ENCODE measurements at places on chromosomes 2 and 18.

- DNase-seq, result no peak
Observed at GRCh38 chr2:157324331-157324843, 1.2 kb downstream of the ERMN start.

DNA sequence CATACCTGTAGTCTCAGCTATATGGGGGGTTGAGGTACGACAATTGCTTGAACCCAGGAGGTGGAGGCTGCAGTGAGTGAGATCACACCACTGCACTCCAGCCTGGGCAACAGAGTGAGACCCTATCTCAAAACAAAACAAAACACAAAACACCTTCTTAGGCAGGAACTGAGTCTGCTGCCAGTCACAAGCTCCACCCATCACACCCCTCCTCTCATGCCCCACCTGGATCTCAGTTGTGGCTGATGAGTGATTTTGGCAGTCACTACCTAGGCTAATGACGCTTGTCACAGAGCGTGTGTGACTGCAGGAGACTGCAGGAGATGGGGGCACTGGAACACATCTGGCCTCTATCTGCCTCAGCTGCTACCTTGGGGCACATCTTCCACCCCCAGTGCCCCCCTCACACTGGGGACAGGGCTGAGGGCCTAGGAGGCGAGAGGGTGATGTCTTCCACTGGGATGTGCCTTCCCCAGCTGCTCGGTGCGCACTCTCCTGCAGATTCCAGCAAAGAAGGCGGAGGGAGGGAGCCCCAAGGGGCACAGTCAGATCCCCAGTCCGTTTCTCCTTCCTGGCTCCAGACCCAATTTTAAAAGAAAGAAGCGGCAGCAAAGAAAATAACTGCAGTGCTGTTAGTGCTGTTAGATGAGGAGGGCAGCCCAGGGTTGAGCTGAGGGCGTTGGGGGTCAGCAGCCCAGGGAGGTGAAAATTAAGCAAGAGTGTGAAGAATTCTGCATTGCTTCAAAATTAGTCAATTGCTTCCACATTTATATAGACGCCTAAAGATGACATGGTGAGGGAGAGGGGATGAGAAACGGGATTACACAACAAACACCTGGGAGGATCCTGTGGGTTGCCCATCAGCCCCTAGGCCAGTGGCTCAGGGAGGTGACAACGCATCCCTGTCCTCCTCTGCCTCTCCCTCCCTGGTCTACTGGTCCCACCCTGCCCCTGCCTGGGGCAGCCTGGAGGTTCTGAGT lies 143.6 kb upstream of the HAAO start:
- DNase-seq, result no peak

DNA sequence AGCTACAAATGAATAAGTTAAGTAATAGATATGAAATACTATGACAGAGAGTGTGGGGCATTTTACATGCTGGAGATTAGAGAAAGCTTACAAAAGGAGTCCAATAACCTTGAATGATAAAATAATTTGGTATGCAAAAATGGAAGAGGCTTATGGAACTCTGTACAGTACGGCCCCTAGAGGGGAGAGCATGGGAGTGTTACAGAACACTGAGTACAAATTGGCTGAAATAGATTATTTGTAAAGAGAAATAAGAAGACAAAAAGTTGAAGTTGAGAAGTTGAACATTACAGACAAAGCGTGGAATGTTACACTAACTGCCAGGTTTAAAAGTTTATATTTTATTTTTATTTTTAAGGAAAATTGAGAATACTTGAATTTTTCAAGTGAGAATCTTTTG lies 192.1 kb upstream of the DOK6 start:
- no peak for DNase-seq

DNA sequence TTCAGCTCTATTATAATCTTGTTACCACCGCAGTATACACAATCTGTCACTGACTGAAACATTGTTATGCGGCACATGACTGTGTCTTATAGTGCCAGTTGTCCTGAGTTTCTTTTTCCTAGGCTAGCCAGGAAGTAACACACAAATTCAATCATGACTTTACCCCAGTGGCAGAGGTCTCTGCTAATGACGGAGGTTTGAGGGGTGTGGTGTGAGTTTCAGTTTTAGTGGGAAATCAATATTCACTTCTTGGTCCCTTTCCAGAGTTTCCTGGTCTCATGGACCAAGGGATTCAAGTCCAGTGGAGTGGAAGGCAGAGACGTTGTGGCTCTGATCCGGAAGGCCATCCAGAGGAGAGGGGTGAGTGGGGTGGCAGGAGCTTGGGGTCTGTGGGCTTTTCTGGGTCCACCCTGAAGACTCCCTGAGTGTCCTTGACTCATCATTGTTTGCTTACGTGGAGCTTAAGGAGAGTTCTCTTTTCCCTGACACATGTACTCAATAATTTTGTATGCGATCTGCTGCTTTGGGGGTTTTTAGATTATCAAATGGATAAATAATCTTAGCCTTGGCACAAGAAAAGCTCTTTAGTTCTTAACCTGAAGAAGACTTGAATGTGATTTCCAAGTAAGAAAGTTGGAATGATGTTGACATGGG lies 39.2 kb downstream of the HK2 start:
- no peak for DNase-seq

GRCh38 chr2:180577567-180577966 lies 402.8 kb upstream of the UBE2E3 start:
- DNase-seq, result no peak

DNA sequence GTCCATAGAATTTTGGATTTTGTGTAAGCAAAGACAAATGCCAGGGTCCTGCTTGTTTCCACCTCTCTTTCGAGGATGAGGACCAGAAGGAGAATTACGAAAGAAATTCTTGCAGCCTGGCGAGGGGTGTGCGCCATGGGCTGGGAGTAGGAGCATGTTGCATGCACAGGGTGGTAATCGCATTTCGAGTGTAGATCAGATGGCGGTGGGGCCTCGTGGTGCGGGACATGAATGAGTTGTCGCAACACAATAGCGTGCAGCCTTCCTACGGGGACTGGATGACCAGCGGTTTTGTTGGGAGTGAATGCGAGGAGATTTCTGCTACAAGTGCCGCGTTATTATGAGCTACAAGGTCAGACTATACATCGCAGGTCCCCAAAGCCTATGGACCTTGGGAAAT lies 4.2 kb upstream of the EN1 start:
- DNase-seq, result no peak

DNA sequence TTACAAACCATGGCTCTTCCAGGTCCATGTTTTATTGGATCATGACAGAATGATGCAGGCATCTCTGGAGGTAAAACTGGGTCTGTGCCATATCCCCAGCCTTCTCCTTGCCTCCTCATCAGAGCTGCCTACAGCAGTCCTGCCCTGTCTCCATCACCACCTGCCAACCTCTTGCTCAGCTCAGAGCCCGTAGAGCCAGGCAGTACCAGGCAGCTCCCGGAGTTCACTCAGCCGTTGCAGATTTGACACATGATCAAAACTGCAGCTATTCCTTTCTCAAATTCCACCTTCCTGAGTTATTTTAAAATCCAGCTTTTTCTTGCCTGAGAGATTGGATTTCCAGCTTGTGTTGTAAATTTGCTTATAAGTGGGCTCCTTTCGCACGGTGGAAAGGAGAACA lies 218.2 kb upstream of the CELF4 start:
- DNase-seq, result no peak

- no peak for DNase-seq
Observed at GRCh38 chr2:59266453-59266852, 1025.3 kb upstream of the FANCL start.

DNA sequence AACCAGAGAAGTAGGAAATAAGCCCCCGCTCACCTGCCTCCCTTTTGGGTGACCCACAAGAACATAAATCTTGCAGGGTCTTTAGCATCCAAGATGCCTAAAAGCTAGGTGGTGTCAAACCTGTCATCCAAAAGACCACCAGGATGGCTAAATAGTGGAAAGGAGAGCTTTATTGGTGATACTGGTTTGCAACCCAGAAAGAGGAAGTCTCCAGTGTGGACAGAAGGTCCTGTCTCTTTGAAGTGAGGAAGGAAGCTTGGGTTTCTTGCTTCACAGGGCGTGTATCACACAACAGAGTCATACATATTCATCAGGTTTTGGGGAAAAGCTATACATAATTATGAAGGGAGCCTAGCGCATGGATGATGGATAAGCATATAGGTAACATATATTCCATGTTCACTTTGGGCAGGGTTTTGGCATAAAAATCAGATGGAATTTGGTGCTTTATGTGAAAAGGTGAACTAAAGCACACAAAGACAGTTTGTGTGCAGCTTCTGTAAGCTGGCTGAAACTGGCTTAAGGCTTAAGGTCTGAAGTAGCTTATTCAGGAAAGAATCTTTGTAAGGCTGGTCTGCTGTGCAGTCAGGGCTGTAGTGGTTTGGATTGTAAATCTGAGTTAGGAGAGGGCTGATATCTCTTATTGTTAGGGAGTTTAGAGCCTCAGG lies 102.2 kb upstream of the MSH2 start:
- no peak for DNase-seq

DNA sequence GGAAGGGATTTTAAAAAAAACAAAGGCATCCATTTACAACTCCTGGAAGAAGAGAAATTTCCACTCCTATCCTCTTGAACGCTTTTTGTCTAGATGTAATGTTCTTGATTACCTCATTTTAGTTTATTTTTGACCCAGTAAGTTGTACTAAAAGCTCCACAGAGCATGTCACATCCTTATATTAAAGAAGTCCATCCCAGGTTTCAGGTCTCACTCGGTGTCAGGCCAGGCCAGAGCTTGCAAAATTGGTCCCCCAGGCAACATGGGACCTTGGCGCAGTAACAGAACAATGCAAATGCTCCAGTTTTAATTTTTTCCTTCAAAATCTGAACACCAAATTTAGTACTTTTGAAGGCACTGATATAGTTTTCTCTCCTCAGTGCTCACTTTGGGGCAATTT lies 218.4 kb upstream of the REV1 start:
- no peak for DNase-seq

GRCh38 chr18:12271376-12272235 lies 17.4 kb downstream of the CIDEA start:
- no peak for DNase-seq

DNA sequence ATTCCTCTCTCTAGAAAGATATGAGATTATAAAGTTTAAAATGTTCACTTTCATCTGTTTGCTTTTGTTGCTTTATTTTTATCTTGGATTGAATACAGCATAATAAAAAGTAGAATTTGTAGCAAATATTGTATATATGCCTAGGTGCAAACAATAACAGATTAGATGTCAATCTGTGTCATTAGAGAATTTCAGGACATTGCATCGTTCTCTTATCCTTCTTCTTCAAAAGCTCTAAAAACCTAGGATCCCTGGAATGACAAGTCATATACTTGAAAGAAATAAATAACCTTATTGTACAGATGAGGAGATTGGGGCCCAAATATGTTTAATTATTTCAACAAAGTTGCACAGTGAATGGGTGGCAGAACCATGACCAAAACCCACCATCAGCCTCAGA lies 102.8 kb upstream of the BZW1 start:
- DNase-seq, result no peak

DNA sequence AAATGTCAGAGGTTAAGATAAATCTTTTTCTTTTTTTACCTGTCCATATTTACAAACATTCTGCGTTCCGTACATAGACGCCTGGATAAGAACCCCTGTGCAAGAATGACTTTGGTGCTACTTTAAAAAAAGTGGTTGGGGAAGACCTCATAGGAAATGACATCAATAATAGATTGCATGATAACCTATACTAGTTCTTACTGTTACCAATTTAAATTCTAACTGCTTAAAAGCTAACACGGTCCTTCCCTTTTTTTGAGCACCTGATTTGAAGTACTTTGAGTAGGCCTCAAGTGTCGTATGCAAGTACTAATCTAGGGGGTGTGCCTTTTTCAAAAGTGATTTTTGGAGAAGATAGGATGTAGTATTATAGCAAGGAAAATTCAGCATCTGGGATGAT lies 2.1 kb downstream of the SLC39A10 start:
- DNase-seq, result peak; percentile 9

DNA sequence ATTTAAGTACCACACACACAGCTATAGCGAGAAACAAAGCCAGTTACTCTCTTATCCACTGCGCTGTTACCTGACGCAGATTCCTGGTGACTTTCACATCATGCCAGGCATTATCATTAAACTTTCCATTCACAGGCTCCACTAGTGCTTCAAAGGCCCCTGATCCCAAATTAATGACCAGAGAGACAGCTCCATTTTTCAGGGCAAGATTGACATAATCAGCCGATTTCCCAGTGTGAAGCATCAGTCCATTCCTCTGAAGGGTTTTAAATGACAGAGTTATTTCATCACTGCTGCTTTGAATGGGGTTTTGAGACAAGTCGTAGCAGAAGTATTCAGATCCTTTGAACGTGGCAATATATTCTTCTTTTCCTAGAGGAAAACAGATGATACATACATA lies 408.7 kb downstream of the NRXN1 start:
- DNase-seq, result no peak

DNA sequence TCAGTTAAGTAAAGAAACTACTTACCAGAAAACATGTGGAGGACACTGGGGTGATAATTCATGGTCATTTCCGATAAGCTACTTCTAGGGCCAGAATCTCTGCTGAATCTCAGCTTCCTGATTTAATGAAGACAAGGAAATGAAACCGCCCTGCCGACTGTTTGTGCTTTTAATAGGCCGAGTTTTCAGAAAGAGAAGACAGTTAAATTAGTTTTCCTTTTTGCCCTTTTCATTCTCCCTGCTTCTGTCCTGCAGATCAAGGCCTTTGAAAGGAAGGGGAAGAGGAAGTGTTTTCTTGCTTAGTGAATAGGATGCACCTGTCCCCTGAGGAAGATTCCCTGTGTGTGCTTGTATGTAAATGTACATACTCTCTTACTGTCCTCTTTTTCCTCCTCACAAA lies 126.6 kb downstream of the SH3RF3 start:
- DNase-seq, result no peak

DNA sequence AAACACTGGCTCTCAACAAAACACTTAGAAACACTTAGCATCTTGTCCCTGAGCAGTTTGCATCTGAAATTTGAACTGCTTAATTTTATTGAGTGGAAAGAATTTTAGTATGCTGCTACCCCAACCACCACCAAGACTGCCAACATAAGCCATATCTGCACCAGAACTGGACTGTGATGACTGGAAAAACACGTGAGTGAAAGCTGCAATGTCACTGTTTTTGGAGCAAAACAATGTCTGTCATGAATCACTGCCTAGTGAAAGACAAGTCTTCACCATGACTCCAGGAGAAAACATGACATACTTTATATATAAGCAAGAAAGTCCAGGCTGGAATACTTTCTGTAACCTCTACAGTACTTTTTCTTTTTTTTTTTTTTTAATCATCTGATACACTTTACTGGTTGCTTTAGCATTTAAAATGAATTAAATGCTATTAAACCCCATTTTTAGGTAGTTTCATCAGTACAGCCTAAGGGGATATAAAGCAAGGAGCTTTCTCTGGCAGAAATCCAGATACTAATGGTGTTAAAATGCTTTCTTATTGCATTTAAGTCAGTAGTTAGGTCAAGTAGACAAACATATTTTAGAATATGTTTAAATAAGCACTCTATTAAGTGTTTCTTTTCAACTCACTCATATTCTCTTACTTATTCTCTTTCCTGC lies 2129.4 kb upstream of the PIK3C3 start:
- no peak for DNase-seq

- no peak for DNase-seq
Observed at GRCh38 chr2:6846967-6847681, 18.6 kb downstream of the CMPK2 start.
